ENCODE measurements at places on chromosomes 6 and 20.

DNA sequence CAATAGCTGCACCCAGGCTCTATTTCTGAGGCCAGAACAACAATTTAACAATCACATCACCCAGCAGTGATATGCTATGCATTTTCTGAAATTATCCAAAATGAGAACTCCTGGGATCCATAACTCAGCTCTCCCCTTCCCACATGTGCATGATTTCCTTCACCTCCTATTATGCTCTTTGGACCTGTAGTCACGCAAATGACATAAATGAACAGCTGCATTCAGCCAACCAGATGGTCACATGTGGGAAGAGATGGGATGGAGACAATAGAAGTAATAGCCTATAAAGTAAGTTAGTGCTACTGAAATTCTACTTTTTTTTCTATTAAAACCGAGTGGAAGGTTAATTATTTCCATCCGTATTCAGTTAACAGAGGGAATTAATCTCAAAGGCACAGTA lies 662.1 kb upstream of the ID4 start:
- DNase-seq, result no peak

DNA sequence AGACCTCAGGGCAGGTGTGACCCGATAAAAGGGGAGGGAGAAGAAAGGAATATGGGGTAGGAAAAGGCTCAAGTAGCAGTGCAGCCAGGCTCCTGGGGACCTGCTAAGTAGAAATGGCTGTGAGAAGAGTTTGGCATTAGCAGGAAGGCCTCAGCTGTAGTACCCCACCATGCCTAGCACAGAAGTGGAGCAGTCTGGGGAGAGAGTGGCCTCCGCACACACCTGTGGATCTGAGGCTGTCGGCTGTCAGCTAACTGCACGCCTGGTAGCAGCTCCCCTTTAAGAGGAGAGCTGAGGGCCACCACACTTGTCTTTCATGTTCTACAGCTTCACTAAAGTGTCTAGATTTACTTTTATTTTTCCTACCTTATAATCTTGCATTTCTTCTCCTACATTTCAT lies 24.6 kb downstream of the PDE7B start:
- DNase-seq, result no peak

- peak; percentile 33 for DNase-seq
Observed at GRCh38 chr20:44728801-44729443, 13.8 kb downstream of the CCN5 start.

DNA sequence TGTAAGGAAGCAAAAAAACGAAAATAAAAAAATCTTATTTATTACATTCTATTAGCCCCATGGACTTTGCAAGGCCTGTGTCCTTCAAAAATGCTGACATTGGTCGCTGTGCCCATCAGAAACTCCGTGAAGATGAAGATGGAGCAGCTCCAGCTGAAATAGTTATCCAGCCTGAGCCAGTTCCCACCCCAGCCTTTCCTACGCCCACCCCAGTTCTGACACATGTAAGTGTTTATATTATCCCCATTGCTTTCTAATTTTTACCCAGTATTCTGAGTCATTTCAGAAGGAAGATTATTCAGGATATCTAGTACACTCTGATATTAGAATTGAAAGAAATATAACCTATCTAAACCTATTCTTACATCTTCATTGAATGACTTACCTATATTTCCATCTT lies 217.7 kb downstream of the ARHGAP18 start:
- no peak for DNase-seq

- no peak for DNase-seq
Observed at GRCh38 chr20:25293910-25294458, 46.1 kb downstream of the PYGB start.

- DNase-seq, result no peak
Observed at GRCh38 chr6:150959166-150959565, 93.7 kb downstream of the MTHFD1L start.

DNA sequence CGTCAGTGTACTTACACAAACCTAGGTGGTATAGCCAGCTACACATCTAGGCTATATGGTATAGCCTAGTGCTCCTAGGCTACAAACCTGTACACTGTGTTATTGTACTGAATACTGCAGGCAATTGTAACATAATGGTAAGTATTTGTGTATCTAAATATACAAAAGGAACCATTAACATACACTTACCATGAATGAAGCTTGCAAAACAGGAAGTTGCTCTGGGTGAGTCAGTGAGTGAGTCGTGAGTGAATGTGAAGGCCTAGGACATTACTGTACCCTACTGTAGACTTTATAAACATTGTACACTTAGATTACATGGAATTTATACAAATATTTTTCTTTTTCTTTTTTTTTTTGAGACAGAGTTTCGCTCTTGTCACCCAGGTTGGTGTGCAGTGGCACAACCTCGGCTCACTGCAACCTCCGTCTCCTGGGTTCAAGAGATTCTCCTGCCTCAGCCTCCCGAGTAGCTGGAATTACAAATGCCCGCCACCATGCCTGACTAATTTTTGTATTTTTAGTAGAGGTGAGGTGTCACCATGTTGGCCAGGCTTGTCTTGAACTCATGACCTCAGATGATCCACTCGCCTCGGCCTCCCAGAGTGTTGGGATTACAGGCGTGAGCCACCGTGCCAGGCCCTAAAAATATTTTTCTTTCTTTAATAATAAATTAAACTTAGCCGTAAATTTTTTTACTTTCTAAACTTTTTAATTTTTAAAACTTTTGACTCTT lies 15.4 kb upstream of the KIAA1755 start:
- DNase-seq, result peak; percentile 90

DNA sequence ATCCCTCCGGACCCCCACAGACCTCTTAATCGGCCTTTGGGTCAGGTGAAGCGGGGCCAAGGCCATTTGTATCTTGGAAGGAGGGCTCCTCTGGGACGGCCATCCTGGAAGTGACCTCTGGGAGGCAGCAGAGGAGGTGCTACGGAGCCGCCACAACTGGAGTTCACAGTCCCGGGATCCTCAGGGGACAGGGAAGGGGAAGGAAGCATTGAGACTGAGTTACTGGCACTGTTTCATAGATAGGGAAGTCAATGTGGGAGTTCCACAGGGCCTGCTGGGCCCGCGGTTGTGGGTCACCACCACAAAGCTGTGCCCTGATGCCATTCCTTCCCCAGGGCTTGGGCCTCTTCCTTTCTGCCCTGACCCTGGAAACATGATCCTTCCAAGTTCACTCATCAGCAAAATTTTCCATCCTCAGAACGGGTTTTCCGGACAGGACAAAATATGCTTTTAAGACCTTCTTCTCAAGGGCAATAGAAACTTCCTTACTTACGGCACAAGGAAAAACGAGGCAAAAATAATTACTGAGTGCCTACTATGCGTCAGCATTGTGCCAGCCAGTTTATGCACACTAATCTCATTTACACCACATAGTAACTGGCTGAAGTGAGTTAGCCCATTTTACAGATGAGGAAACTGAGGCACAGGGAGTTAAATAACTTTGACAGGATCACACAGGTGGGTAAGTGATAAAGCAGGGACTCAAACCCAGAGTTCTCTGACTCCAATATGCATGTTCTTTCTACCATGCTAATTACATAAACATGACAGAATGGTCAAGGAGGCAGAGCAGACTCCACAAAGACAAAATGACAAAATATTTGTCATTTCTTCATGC lies 143.8 kb downstream of the UNC5CL start:
- no peak for DNase-seq

DNA sequence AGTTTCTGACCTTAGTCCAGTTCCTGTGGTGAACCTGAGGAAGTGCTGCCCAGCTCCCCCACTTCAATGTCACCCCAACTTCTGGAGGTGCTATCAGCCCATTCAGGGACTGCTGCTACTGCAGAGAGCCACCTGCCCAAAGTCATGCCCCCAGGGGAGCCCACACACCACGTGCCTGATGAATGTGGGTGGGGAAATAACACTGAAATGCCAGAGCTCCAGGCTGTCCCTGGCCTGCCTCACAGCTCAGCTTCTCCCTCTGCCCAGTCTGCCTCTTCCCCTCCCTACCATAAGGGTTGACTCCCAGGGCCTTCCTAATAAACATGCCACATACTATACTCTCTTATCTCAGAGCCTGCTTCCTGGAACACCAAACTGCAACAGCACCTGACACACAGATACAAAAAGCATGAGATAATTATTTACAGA lies 276.4 kb upstream of the MOCS1 start:
- no peak for DNase-seq

- DNase-seq, result no peak
Observed at GRCh38 chr20:11935212-11936154, 17.8 kb downstream of the BTBD3 start.

DNA sequence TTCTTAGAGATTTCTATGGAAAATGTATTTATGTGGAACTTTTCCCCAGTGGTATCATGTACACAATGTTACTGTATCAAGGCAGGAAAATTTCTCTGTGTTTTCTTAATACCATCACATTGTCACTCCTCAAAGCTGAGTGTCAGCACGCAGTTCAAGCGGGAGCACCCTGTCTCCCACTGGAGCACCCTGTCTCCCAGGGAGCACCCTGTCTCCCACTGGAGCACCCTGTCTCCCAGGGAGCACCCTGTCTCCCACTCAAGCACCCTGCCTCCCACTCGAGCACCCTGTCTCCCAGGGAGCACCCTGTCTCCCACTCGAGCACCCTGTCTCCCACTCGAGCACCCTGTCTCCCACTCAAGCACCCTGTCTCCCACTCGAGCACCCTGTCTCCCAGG lies 51.3 kb downstream of the PSMG4 start:
- no peak for DNase-seq

DNA sequence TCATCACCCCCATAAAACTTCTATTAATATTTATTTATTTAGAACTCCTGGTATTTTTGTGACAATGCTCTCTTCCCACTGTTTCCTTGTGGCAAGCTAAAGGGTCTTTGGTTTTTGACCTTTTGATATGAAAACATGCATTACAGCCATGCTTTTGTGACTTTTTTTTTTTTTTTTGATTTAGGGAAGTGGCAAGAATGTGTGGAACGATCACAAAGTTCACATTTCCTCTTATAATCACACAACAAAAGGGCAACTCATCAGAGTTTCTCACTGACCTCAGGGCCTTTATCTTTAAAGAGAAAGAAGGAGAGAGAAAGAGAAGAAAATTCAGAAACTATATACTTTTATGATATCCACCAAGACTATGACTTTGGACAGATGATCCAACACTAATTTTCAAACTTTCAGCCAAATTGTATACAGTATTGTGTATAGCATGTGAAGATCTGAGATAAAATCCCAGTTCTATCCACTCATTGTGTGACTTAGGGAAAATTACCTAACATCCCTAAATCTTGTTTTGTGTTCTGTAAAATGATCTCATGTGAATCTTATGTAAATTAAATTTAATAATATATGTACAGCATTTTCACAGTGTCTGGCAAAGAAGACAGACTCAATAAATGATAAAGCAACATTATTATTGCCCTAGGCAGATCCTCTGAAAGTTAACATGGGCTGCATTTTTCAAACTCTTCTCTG lies 106.8 kb upstream of the MARCKS start:
- no peak for DNase-seq

GRCh38 chr6:86215323-86215722 lies 572.6 kb upstream of the SYNCRIP start:
- DNase-seq, result no peak

DNA sequence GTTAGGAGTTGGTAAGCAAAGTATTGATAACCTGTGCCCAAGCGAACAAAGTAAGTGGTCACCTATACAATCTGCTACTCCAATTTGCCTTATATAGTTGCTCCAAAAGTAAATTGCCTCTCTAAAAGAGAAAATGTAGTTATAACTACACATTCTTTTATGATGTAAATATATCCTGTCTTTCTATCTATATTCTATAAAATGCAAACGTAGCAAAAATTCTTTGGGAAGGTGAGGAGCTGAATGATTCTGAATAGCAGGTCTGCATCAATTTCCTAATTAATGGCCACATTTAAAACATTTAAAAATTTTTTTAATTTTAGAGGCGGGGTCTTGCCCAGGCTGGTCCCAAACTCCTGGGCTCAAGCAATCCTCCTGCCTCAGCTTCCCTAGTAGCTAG lies 64.2 kb upstream of the ASIP start:
- no peak for DNase-seq

GRCh38 chr20:822651-823573 lies 10.6 kb upstream of the FAM110A start:
- DNase-seq, result no peak

DNA sequence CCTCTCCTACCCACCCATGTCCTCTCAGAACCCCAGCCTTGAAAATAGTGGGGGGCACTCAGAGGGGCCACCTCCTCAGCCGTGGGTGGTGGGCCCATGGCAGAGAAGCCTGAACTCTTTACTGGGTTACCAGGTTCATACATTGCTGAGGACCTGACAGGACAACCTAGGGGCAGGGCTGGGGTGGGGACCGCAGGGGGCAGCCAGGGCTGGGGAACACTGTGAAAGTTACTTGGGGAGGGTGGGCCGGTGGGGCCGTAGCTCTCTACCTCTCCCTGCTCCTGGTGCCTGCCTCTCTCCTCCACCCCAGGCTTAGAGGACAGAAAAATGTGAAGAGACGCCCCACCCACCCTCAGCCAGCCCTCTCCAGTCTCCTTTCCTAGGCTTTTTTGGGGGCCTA lies 15.4 kb downstream of the MDFI start:
- no peak for DNase-seq

- no peak for DNase-seq
Observed at GRCh38 chr20:4246428-4246827, 231.1 kb upstream of the RNF24 start.

DNA sequence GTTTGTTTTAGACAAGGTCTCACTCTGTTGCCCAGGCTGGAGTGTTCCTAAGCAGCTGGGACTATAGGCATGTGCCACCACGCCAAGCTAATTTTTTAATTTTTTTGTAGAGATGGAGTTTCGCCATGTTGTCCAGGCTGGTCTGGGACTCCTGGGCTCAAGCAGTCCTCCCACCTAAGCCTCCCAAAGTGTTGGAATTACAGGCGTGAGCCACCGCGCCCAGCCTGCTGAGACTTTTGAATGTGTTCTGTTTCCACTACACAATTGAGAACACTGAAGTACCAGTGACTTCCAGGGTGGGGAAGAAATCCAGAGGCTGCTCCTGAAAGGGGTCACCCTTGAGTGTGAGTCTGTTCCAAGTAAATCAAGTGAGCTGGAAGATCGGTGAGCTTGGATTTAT lies 81.3 kb upstream of the ARMC2 start:
- DNase-seq, result no peak

GRCh38 chr6:147262946-147263345 lies 58.7 kb downstream of the STXBP5 start:
- DNase-seq, result no peak

- peak; percentile 34 for DNase-seq
Observed at GRCh38 chr6:156557251-156557910, 219.8 kb upstream of the ARID1B start.

GRCh38 chr6:109961611-109962041 lies 16.5 kb upstream of the GPR6 start:
- DNase-seq, result no peak

- no peak for DNase-seq
Observed at GRCh38 chr6:45036103-45036502, 292.0 kb upstream of the RUNX2 start.

GRCh38 chr6:106694343-106694742 lies 65.0 kb downstream of the QRSL1 start:
- DNase-seq, result no peak

DNA sequence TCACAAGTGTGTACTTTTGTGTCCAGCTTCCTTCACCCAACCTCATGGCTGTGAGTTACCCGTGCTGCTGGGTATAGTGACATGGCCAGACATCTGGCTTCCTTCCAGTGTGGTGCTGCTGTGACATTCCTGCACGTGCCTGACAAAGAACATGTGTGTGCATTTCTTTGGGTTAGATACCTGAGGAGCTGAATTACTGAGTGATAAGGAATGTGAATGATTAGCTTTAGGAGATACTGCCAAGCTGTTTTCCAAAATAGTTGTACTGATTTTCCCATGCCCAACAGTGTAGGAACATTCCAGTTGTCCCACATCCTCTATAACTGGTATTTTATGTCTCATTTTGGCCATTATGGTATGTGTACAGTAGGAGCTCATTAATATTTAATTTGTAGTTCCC lies 132.5 kb downstream of the PREX1 start:
- DNase-seq, result no peak

GRCh38 chr6:39760226-39760952 lies 31.8 kb upstream of the DAAM2 start:
- no peak for DNase-seq
